Activated naive CD4-positive, alpha-beta T cell (primary cell): ENCODE measurements at places on chromosomes 7 and 10.

GRCh38 chr7:132575419-132575981 is 770 bp downstream of the PLXNA4 start:
- DNase-seq, result no peak

DNA sequence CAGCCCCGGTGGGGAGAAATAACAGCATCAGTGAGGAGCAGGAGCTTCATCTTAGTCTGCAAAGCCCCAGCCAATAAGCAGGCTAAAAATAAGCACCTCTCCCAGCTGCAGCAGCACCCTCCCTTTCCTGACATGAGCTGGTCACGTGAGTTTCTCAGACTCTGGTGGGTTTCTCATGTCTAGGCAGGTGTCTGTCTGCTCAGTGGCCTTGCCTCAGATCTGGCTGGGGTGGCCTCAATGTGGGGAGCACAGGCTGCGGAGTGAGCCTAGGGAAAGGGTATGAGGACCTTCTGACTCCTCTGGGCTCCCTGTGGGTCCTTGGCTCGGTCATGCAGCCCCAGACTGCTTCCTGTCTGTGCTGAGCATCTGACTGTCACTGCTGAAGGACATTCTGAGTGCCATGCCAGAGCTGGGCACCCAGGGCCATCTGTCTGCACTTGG is 81.6 kb upstream of the LRRC4 start:
- no peak for DNase-seq

- DNase-seq, result no peak
These were observed 14.8 kb downstream of the NACAD start for GRCh38 chr7:45073786-45074527.

GRCh38 chr10:102661658-102662028 is 17.4 kb downstream of the TRIM8 start:
- no peak for DNase-seq

DNA sequence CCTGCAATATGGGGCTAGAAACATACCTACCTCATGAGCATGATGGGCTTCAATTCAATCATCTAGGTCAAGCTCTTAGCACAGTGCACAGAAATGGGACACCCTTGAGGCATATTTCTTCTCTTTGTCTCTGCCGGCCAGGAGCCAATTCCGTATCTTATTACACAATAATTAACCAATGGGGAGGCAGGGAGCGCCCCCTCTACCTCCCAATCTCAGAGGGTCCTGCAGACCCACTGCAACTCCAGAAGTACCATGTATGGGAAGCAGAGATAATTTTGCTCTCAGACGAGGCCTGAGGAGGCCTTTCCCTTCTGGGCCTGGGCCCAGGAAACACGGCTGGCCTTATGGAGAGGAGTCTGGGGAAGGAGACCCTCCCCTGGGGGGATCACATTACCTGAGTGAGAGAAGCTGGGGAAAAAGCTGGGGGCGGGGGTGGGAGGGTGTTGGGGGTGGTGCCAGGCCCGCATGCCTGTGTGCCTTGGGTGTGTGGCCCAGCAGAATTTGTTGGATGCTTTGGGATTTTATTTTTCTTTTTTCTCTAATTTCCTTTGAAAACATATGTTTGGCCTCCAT is 155.5 kb downstream of the UBE2H start:
- no peak for DNase-seq

GRCh38 chr10:93177511-93177910 is 103.8 kb downstream of the CYP26A1 start:
- no peak for DNase-seq

GRCh38 chr10:124183617-124184016 is 90.2 kb upstream of the CHST15 start:
- DNase-seq, result no peak

DNA sequence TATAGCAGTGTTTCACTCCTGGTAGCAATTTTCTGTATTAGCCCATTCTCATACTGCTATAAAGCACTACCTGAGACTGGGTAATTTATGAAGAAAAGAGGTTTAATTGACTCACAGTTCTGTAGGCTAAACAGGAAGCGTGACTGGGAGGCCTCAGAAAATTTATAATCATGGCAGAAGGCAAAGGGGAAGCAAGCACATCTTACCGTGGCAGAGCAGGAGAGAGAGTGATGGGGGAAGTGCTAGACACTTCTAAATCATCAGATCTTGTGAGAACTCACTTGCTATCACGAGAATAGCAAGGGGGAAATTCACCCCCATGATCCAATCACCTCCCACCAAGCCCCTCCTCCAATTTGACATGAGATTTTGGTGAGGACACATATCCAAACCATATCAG is 131.6 kb upstream of the EFCAB10 start:
- DNase-seq, result no peak

GRCh38 chr7:18675579-18675978 is 180.0 kb downstream of the HDAC9 start:
- DNase-seq, result no peak

DNA sequence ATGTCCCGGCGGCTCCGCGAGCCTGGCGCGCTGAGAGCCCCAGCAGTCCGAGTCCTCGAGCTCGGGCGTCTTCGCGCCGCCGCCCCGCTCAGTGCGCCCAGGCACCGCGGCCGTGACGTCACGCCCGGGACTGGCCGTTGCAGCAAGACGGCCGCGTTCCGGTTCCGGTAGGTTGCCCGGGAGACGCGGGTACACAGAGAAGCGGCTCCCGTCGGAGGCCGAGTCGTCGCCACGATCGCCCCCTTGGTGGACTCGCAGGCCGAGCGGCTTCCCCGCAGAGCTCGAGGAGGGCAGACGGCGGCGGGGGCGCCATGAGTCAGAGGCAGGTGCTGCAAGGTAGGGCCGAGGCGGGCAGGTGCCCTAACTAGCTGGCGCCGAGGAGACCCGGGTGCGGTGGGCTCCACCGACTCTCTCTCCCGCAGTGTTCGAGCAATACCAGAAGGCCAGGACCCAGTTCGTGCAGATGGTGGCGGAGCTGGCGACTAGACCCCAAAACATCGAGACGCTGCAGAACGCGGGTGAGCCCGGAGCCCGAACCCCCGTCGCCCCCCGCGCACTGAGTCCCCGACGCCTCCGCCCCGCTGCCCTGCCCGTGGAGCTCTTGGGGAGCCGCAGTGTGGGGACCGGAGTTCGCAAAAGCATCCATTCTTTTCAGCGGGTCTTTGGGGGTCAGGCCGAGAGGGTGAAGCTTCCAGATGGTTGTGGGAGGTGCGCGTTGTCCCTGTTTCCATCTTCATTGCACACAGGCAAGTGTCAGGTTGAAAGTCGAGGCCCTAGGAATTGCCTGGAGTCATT is at the start of gene SPAG6:
SPAG6 (plus strand) TSS at position 196 of the 795 bp plus-strand sequence; CDS start at position 312, 116 bp downstream.
- DNase-seq, result no peak

DNA sequence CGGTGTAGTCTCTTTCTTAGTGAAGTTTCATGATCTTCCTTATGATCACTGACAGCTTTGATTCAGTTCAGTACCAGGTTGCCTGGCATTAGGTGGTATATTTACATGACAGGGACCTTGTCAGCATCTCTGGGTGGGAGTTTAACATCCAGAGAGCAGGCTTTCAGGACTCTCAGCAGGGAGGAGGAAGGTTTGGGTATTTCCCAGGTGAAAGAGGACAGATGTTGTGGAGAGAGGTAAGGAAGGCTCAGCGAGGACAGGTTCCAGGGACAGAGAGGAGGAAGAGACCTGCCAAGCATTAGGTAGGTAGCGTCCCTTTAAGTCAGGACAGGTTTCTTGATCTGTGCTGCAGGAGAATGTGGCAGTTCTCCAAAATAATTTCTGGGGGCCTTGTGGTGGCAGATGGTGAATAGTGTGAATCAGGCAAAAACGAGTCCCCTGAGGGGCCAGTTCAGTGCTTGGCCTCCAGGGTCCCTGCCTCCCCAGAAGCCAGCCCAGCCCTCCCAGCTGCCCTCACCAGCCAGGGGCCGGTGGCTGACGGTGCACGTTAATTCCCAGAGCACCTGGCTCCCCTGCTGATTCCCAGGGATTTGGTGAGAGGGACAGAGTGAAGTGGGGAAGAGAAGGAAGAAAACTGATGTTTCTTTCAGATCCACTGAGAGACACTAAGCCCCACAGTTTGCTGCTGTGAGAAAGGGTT is 82.0 kb downstream of the VWC2 start:
- DNase-seq, result no peak

DNA sequence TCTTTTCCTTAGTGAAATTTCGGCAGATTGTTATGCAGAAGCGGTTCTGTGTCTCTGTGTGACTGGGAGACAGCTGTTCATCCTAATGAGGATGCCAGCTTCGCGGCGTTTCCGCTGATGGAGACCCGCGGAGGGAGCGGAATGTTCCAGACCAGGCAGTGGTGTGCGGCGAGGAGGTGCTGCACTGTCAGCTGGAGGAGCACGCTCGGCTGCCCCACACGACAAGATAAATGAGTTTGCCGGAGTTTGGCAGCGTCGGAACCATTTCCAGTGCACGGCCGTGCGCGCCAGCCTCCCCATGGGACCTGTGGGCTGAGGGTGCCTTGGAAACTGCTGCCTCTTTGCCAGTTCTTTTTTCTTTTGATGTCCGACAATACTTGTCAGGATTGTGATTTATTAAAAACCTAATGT is 64.6 kb downstream of the WDR37 start:
- no peak for DNase-seq

- no peak for DNase-seq
These were observed 313.2 kb downstream of the PTPRN2 start for GRCh38 chr7:158274404-158274811.

DNA sequence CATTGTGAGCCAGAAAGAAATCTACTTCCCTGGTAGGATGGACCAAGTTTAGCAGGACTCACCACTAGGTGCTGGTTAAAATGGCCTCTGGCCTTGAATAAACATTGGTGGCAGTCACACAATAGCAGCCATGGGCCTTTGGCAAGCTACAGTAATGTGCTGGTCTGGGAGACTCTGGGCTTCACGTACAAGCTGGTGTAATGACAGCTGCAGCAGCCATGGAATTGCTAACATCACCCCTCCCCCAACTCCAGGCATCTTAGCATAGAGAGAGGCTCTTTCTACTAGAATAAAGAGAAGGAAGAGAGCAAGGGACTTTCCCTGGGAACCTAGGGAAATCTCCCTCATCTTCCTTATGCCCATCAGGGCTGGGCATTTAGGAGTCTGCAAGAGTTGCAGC is 205.1 kb upstream of the SEMA3A start:
- no peak for DNase-seq

GRCh38 chr10:105968666-105969065 is 1195.8 kb downstream of the SORCS1 start:
- DNase-seq, result no peak

- DNase-seq, result no peak
These were observed 10.3 kb upstream of the WDR86 start for GRCh38 chr7:151420144-151420543.

GRCh38 chr10:23094786-23095403 is 484 bp upstream of the MSRB2 start:
- DNase-seq, result no peak

DNA sequence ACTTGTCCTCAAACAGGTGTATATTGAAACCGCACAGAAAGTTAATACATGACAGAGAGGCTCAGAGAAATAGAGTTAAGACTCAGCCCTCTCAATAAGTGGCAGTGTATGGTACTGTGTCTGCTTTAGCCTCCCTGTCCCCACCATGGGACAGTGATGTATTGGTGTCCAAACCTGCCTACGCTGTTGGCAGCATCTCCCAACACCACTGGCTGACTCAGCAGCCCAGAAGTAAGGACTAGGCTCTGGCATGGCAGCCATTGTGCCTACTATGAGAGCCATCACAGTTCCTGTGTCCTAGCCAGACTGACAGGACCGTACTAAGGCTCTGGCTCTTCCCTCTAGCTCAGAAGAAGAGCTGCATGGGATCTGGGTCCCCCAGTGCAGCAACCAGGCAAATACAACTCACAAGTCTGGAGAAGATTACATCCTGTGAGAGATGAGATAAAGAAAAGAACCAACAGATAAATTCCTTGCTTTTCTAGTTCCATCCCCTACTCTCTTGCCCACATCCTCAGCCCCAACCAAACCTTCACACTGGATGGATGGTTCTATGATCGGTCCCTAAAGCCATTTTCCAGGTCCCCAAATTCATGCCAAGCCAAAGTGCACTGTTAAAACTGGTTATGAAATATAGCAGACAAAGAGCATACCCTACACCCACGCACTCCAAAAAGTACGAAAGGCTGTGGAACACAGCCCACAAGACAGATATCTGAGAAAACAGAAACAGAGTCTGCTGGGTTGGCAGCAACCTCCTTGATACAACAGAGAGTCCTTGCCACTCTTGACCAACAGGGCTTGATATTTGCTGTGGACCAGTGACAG is 44.1 kb upstream of the DMTF1 start:
- no peak for DNase-seq

DNA sequence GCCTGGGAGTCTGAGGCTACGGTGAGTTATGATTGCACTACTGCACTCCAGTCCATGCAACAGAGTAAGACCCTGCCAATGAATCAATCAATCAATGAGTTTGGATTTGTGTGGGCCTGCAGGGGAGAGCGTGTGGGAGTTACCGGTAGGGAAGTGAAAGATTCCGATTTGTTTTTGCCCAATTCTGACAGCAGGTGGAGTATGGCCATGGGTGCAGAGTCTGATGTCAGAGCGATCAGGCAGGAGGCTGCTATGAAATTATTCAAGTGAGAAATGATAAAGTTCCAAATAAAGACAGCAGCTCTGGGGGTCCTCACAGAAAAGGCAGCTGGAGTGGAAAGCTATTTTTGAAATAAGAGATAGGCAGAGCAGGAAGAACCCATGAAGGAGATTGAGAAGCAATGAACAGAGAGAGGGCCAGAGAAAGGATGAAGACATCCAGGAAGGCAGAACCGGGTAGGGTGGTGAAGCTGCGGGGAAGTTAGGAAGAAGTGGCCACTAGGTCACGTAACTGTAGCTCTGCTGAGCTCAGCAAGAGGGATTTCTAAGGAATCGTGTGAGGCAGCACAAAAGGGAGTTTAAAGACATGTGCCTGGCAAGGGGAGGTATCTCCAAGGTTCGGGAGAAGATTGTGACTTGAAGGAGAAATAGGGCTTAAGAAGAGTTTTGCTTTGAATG is 93.7 kb upstream of the NMT2 start:
- DNase-seq, result no peak
